GM04503 (cell line): ENCODE measurements at places on chromosomes 3 and 15.
A peak's percentile ranks its signal among the peaks of the same experiment; 100 is the strongest.

DNA sequence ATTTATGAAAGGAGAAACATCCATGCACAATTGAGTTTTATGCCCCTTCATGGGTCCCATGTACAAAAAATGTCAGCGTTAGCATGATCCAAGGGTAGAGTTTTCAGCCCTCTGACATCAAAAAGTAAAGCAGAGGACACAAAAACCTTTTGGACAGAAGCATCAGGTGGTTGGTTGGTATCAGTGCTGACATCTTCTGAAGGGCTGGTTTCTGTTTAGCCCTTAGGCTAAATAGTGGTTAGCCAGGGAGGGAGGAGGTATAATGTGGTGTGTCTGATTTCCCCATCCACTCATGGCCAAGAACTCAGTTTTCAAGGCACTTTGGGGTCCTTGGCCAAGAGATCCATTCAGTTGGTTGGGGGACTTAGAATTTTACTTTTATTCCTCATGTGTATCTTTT, 16.5 kb downstream of the CCDC66 start:
- DNase-seq = no peak

- no peak for DNase-seq
Observed at GRCh38 chr3:52388348-52388821, 56.5 kb downstream of the SEMA3G start.

- no peak for DNase-seq
Observed at GRCh38 chr15:77457191-77457904, 36.7 kb downstream of the HMG20A start.

- no peak for DNase-seq
Observed at GRCh38 chr15:62244762-62245161, 79.7 kb upstream of the C2CD4B start.

DNA sequence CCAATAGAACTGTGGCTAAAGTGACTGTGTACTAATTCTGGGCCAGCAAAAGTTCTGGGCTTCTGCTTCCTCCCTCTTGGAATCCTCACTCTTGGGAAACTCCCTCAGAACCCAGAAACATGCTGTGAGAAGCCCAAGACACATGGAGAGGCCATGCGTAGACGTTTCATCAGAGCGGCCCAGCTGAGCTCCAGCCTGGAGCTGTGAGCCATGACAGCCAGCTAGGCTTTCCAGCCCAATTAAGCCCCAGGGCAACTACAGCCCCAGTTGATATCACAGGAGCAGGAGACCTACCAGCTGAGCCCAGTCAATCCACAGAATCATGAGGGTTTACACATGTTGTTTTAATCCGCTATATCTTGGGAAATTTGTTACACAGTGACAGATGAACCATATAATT, 43.6 kb upstream of the CNOT10 start:
- DNase-seq = no peak

- DNase-seq = no peak
Observed at GRCh38 chr15:46280762-46281542, 646.1 kb downstream of the SQOR start.

- peak; percentile 41 for DNase-seq
Observed at GRCh38 chr3:146161663-146162002, 649 bp upstream of the PLOD2 start.

- peak; percentile 42 for DNase-seq
Observed at GRCh38 chr3:11642431-11643191, 1.1 kb downstream of the VGLL4 start.

DNA sequence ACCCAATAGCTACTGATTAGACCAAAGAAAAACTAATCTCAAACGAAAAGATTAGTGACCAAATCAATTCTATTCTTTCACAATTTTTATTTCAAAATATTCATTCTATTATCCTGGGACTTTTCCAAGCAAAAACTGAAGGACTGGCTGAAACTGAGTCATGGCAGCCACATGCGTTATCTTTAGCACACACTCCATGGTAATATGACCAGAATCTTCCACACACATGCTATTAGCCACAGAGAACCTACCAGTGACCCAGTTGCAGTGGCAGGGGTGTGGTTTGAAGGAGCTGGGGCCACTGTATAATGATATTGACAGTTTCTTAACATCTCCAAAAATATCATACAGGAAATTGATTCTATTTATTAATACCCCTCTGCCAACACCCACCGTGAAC, 154.8 kb upstream of the ABI3BP start:
- DNase-seq = no peak

DNA sequence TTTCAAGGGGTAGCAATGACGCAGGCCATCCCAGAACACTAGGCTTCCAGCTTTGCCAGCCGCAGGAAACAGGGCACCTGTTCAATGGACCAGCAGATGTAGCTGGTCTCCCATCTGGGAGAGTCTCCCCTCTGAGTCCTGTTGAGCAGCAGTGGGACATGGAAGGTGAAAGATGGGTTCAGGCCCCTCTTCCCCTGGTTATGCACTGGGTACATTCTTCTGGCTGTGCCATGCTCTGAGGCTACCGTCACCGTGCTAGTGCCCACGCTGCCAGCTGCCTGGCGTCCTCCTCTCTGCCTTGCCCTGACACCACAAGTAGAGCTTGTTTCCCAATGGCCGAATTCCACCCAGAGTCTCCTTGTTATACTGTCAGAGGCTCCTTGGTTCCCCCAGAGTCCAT, 63.1 kb downstream of the TLE3 start:
- DNase-seq = no peak

- no peak for DNase-seq
Observed at GRCh38 chr15:83283813-83284558, 478 bp downstream of the BNC1 start.

GRCh38 chr3:193560870-193561269, 6.2 kb upstream of the ATP13A4 start:
- no peak for DNase-seq

GRCh38 chr3:38153221-38153620, 12.1 kb upstream of the OXSR1 start:
- no peak for DNase-seq
